ENCODE measurements at places on chromosomes 13 and 19.

DNA sequence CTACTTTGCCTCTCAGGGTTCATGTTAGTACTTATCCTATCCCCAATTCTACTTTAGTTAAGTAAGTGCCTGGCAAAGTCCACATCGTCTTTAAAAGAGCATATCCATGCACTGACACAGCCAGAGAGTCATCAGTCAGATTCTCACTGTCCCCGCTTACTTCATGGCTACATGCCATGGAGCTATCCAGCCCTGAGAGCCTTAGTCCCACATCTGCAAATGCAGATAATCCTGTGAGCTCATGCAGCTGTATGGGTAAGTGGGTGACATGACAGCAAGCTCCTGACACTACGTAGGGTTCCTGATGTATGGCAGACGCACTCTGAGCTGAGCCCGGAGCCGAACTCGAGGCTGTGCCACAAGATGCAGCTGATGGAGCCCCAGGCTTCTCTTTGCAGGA, 661.5 kb downstream of the LIG4 start:
- no peak for DNase-seq

- no peak for DNase-seq
These were observed 352.8 kb downstream of the KLF12 start for GRCh38 chr13:73781384-73781783.

GRCh38 chr13:36840718-36841250, 21.8 kb downstream of the RFXAP start:
- no peak for DNase-seq

GRCh38 chr19:11322269-11323024, 17.0 kb downstream of the RAB3D start:
- no peak for DNase-seq

DNA sequence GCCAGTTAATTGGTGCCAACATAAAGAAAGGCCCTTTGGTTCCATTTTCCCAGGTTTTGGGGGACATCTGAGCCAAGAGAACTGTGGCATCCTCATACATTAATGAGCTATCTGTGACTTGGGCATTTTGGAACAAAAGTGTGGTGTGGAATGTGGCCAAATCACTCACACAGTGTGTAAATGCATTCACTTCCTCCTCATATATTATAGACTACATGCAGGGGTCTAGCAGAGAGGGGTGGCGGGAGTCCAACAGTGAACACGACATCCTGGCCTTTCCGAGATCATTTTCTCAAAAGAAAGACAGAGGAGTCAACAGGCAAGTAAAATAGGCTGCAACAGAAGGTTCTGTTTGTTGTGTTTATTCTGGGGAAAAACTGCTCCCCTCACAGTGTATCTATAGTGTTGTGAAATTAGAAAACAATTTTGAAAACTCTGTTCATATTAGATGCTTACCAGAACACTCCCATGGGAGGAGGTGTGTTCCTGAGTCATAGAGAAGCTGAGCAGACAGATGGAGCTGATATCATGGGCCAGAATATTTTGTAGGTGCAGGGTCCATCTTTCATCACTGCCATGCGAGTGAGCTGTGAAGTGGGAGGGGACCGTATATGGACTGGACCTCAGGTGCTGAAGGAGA, 36.9 kb downstream of the PABPC3 start:
- no peak for DNase-seq

- no peak for DNase-seq
These were observed 13.6 kb downstream of the EPN1 start for GRCh38 chr19:55688422-55689218.

GRCh38 chr13:29480893-29481525, 114.5 kb downstream of the SLC7A1 start:
- DNase-seq, result no peak

- no peak for DNase-seq
These were observed 173.4 kb upstream of the SGCG start for GRCh38 chr13:23007426-23007825.

GRCh38 chr19:2270157-2270422, 11.9 kb downstream of the PEAK3 start:
- no peak for DNase-seq

DNA sequence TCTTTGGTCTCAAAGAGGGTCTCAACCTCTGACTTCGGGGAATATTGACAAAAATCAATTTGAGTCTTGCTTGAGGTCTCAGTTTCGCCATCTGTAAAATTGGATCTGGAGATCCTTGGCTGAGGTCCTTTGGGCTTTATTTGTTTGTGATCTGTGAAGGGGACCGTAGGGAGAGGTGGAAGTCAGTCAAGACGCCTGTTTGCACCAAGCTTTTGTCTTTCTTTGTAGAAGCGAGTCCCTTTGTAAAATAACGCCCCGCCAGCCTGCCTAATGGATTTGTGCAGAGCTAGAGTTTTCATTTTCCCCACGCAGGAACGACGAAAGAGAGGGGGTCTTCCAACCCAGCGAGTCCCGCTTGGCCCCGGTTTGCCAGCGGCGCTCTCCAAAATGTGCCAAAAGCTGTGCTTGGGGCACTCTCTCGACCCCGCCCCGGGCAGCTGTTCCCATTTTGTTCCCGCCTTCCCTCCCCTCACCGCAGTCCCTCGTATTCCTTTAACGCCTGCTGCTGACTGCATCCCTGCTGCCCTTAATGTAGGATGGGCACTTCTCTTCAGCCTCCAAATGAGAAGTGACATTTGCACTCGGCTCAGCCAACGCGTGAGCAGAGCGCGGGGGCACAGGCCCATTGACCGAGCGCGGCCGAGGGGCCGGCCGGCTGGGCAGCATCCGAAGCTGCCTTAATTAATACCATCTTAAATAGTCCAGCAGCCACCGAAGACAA, 13.0 kb downstream of the ZIC5 start:
- no peak for DNase-seq

DNA sequence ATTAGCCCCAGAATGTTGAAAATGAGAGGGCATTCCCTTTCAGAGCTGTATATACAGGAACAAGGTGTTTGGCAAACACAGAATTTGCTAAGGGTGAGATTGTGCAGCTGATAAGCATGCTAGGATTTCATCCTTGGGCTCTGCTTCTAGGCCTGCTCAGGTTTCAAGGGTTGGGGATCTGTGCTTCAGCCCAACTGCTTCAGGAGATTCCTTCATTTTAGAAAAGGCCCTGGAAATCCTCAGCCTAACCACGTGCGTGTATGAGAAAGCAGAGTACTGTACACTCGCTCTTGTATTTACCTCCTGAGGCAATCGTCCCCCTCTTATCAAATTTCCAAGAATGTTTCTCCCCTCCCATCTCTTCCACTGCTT, 291.6 kb upstream of the ARGLU1 start:
- no peak for DNase-seq

DNA sequence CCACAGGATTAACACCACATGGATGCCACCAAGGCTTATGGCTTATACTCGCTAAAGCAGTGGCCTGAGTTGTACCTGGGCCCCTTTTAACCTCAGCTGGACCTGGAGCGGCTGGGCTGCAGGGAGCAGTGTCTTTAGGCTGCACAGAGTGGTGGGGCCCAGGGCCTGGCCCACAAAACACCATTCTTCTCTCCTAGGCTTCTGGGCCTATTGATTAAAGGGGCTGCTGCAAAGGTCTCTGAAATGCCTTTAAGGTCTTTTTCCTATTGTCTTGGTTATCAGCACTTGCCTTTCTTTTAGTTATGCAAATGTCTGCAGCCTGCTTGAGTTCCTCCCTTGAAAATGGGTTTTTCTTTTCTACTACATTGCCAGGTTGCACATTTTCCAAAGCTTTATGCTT, 973.9 kb upstream of the PRR20A start:
- no peak for DNase-seq

GRCh38 chr19:14514215-14514863, 3.9 kb downstream of the DNAJB1 start:
- DNase-seq, result no peak

GRCh38 chr13:59651479-59651878, 512.2 kb downstream of the DIAPH3 start:
- DNase-seq, result no peak

- DNase-seq, result no peak
These were observed 6.1 kb downstream of the DENND1C start for GRCh38 chr19:6475321-6476108.

DNA sequence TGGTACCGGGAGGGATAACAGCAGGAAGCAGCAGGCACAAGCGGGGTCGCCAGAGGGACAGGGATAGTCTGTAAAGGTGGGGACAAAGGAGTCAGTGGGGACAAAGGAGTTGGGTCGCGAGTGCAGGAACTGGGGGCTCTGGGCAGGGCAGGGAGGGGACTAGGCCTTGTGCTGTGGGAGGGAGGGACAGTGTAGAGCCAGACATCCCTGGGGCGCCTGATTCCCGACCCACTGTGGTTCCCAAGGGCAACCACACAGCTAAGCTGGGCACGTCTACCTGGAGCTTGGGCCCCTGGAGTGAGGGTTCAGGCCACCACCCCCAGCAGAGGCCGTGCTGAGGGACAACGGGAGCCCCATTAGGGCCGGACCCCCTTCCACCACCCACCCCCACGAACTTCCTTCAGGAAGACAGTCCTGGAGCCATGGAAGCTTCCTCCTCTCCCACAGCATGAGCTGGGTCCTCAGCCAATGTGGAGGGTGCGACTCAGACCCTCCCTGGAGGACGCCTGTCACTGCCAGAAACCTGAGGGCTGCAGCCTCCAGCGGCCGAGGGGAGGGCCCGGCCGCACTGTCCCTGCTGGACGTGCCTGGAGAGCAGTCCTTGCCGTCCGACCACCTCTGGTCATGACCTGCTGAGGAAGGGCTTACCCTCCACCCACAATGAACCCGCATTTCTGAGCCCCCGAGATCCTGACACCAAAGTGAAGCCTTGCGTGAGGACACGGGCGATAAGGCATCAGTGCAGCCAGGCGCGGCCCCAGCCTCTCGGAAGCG, 77.9 kb downstream of the SPACA7 start:
- DNase-seq, result no peak

GRCh38 chr19:17242431-17243208, 3.1 kb downstream of the NR2F6 start:
- DNase-seq, result no peak

DNA sequence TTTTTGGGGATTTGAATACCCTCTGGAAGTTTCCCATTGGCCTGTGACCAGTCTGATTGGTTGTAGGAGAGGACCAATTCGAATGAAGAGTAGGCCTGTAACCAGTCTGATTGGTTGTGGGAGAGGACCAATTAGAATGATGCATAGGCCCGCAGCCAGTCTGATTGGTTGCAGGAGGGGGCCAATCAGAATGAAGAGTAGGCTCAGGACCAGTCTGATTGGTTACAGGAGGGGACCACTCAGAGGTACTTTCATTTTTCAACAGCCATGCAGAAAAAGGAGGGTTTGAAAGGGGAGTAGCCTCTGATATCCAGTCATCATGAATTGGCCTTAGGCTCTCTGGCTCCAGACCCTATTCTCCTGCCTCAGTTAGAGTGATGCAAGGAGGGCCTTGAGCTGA, 30.4 kb upstream of the SLC1A5 start:
- DNase-seq, result no peak

DNA sequence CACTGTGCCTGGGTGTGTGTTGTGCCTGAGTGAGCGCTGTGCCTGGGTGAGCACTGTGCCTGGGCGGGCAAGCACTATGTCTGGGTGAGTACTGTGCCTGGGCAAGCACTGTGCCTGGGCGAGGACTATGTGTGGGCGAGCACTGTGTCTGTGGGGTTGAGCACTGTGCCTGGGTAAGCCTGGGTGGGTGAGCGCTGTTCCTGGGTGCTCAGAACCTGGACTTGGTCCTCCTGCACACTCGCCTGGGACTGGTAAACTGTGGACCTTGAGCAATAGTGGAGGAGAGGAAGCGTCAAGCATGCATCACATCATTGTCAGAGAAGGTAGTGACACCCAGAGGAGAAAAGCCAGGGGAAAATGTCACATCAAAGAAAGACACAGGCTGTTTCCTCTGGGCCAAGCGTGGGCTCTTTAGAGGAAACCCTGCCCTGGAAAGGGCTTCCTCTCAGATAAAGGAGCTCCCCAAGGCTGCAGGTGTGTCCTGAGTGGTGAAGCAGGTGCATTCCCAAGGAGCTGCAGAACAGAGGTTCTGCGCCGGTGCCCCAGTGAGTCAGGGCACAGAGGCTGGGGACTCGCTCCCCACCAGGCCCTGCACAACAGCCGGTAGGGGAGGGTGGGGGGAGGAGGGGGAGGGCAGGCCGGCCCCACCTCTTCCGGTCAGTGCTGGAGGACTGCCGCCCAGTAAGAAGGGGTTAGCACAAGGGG, 141.2 kb downstream of the TEX29 start:
- no peak for DNase-seq

GRCh38 chr13:38494445-38494844, 144.8 kb downstream of the UFM1 start:
- no peak for DNase-seq

DNA sequence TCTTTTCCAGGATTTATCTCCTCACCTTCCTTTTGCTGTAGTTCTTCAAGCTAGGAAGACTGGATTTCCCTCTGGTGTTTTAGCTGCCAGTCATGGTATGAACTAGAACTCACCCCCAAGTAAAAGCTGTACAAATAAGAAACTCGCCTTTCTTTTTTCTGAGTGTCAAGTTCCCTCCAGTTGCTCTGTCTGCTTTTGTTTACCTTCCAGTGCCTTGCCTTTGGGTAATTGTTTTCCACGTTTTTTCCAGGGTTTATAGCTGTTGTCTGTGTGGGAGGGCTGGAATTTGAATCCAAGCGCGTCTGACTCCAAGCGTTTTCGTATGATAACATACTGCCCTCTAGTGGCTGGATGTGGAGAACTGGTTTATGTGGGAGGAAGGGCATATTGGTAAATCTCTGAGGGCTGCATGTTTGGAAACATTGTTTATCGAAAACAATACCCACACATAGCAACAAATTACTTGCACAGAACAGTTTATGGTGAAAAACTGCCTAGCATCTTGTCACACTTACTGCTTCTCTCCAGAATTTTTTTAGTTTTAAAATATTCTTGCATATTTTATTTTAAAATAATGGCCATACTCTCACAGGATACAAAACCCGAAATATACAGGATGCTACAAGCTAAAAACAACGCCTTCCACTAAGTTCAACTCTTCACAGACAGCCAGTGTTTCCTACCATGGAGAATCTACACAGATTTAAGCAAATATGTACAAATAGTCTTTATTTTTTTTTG, 19.2 kb downstream of the RCN3 start:
- peak; percentile 93 for DNase-seq

DNA sequence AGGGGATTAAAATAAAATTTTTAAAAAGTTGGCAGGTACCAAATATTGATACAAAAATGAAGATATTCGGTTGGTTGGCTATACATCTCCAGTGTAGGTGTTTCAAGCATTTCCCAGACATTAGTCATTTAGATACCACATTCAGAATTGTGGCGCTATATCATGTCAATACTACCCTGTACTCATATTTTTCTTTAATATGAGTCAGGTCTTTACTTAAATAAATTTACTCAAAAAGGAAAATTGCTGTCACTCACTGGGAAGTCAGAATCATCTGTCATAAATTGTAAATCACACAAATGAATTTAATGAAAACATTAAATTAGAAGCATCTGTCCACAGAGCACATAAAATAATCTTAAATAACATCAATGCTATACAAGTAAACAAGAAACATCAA, 134.2 kb downstream of the TSHZ3 start:
- DNase-seq, result no peak

- DNase-seq, result no peak
These were observed 473 bp upstream of the ITM2B start for GRCh38 chr13:48232420-48233045.

GRCh38 chr13:27634791-27635190, 13.1 kb downstream of the POLR1D start:
- no peak for DNase-seq
